ENCODE measurements at places on chromosomes 16 and 17.

DNA sequence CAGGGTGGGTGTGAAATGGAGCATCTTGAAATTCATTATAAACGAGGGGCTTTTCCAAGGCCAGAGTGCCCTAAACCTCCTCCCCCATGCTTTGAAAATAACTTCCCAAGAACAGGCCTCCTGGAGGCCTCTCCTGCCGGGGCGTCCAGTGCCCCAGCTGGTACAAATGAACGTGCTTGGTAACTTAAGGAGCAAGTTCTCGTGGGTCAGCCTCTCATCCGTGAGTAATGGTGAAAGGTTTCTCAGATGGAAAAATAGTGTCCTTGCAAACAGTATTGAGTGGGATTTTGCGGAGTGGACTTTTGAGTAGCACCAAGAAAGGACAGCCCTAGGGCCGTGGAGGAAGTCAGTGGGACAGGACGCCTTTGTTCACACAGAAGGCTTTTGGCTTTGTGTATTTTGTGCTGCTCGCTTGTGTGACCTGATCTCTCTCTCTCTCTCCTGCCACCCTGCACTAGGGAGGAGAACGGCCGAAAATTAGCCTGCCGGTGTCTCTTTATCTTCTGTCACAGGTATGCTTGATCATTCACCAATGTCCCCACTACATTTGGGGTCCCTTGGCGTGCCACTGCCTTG lies 34.6 kb downstream of the CLEC16A start:
- no peak for DNase-seq

DNA sequence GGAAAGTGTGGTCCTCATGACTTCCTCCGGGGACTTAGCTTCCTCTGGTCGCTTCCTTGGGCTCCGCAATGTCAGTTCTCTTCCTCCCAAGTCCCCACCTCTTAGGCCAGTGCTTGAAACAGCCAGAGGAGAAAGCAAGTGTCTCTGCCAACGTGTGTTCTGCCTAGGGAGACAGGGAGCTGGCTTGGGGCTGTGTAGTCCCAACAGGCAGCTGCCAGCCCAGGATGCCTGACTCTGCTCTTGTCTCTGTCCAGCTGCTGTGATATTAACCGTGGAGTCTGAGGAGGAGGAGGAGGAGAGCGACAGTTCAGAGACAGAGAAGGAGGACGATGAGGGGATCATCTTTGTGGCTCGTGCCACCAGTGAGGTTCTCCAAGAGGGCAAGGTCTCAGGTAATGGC lies 13.5 kb upstream of the PLEKHG4 start:
- no peak for DNase-seq

DNA sequence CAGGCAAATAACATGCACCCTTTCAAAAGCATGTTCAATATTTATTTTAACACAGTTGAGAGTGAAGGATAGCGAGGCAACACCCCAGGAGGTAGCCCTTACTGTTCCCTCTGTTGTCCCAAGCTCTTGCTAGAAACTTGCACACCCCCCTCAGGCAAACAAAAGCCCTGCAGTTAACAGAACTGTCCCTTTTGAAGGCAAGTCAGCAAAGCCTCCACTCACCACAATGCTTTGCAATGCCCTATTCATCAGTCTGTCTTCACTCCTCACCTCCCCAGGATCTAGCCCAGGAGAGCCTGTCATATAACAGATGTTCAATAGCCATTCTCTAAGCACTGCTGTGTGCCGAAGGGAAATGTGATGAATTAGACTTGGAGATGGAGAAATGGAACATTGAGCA lies 3.5 kb upstream of the CNEP1R1 start:
- peak; percentile 78 for DNase-seq

- no peak for DNase-seq
Observed at GRCh38 chr17:17831208-17832031, 5.4 kb downstream of the SREBF1 start.

DNA sequence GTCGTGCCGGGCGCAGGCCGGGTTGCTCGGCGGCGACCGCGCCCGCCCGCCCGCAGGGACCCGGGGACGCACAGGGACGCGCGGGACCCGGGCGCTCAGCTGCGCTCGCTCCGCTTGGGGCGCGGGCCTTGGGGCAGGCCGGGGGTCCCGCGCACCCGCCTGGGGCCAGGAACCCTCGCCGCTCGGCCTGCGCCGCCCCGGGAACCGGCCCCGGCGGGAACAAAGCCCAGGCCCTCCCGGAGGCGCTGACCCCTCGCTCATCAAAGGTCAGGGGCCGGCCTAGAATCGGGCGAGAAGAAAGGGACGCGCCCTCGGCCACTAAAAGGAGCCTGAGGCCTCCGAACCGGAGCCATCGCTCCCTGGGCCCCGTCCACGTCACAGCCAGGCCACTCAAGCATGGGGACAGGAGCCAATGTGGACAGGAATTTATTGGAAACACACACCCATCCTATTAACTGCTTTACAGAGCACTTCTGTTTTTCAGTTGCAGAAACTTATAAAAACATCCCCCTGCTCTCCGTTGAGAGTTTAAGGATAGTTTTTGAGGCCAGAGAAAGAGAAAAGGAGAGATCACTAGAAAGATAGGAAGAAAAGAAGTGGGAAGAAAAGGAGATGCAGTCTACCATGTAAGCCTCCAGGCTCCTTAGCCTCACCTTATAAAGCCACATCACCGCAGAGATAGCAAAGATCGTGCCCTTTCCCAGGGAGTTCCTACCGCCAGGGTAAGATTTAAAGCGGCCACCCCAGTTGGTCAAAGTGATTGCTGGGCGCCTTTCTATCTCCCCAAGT lies 558 bp upstream of the ZFHX3 start:
- DNase-seq = peak; percentile 86

DNA sequence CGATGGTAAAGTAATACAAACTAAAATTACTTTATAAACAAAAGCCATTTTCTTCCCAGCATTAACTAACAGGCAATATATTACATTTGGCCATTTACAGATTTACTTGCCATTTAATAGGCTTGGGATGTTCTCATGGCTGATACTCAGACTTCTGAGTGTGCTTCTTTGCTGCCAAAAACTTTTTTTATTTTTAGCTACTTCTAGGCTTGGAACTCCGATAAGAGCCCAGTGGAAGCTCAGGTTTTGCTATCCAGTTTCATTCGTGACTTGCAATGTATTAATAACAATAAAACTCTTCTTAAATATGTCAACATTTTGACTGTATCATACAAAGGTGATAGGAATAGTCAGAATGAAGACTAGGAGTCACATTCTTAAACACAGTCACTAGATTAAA lies 152.3 kb downstream of the ITFG1 start:
- no peak for DNase-seq

- DNase-seq = no peak
Observed at GRCh38 chr16:79177018-79177417, 423.5 kb downstream of the MAF start.

- DNase-seq = no peak
Observed at GRCh38 chr17:75411328-75412067, 6.0 kb upstream of the GRB2 start.

DNA sequence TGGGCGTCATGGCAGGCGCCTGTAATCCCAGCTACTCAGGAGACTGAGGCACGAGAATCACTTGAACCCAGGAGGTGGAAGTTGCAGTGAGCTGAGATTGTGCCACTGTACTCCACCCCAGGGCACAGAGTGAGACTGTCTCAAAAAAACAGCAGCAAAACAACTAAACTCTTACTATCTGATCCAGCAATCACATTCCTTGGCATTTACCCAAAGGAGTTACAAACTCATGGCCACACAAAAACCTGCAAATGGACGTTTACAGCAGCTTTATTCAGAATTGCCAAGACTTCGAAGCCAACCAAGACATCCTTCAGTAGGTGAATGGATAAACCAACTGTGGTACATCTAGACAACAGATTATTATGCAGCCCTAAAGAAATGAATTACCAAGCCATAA lies 4.0 kb downstream of the SIAH1 start:
- DNase-seq = no peak

DNA sequence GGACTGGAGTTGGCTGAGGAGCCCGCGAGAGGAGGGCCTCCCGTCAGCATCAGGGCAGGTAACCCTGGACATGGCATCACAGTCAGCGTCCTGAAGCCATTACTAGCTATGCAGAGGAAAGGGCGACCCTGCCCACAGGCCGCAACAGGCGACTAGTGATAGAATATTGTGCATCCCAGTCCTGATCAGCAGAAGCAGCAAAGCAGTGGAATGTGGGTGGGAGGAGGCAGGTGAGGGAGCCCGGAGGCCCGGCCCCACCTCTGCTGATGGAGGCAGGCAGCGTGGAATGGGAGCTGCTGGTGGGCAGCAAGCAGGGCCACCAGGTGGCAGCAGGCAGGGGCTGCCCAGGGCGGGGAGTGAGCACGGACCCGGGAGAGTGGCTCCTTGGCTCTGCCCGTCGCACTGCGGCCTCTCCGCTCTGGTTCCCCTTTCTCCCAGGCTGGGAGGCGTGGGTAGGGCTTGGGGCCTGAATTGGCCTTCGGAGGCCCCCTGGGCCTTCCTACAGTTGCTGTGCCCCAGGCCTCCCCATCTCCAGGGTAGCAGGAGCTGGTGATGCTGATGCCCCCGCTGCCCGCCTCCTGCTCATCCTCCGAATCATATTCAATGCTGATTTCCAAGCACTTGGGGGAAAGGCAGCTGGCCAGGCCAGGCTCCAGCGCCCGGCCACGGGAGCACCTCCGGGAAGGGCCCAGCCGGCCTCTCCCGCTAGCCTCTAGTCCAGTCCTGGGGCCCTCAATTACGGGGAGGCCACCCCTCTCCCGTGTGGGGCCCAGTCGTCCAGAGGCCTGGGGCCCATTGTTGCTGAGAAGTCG lies 20.2 kb downstream of the TSPOAP1 start:
- DNase-seq = peak; percentile 66
